ENCODE measurements at places on chromosomes 2 and 18.

- DNase-seq = no peak
Observed at GRCh38 chr2:66457545-66457944, 22.6 kb downstream of the MEIS1 start.

GRCh38 chr18:58862356-58862755 is 2.3 kb upstream of the ZNF532 start:
- DNase-seq = no peak

- no peak for DNase-seq
Observed at GRCh38 chr2:675982-676646, 1.1 kb downstream of the TMEM18 start.

DNA sequence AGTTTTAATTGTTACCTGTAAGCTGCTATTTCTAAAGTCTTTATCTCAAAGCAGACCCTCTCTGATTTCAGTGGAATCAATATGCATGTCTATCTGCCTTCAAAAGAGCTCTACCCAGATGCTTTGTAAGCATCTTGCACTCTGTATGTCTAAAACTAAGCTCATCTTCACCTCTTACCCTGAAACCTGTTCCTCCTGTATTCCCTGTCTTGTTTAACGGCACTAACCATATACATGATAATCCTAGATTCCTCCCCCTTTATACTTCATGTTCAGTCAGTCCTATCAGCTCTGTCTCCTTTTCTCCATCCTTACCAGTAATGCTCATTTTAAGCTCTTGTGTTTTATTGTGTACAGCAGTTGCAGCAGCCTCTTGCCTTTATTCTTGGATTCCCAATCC is 12.8 kb downstream of the ZC3H15 start:
- DNase-seq = no peak

- no peak for DNase-seq
Observed at GRCh38 chr2:209331291-209331844, 92.5 kb upstream of the MAP2 start.

DNA sequence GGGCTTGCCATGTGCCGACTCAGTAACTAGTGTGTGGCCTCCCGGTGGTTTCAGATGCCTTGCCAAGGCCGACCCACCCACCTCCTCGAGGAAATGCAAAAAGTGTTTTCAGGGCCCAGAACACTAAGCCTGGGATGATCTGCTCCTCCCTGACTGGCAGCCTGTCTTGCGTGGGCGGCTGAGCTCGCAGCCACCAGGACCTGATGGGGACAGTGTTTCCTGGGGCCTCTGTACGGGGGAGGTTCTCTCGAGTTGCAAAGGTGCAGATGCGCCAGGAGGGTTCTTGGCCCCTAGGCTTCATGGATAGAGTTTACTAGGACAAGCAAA is 85.2 kb downstream of the GLI2 start:
- no peak for DNase-seq

GRCh38 chr2:106339609-106340008 is 128.6 kb downstream of the RGPD3 start:
- DNase-seq = no peak

DNA sequence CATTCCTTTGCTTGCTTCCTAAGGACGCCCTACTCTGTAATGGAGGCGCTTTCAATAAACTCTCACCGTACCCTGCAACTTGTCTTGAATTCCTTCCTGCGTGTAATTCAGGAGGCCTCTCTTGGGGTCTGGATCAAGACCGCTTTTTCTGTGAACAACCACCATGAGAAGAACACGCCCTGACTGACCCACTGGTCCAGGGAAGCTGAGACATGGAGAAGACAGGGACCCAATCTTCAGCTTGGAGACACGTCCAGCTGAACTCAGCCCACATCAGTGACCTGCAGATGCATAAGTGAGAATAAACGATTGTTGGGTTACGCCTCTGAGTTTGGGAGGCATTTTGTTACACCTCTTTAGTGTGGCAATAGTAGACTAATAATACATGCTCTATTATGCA is 7.8 kb upstream of the NARS1 start:
- DNase-seq = no peak

DNA sequence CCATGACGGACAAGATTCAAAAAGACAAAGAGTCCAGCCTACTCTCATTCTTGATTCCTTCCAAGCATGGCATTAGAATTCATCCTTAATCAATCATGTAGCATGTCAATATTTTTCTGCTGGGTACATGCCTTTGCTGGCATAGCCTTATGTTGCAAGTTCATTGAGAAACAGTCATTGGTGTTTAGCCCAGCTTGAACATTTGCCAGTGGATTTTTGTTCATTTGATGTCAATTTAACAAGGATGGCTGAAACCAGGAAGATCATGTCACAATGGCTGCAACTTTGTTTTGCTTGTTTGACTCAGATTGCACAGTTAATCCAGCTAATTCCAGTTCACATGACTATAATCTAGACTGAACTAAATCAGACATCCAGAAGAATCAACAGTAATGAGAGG is 1132.2 kb downstream of the LRP1B start:
- no peak for DNase-seq

DNA sequence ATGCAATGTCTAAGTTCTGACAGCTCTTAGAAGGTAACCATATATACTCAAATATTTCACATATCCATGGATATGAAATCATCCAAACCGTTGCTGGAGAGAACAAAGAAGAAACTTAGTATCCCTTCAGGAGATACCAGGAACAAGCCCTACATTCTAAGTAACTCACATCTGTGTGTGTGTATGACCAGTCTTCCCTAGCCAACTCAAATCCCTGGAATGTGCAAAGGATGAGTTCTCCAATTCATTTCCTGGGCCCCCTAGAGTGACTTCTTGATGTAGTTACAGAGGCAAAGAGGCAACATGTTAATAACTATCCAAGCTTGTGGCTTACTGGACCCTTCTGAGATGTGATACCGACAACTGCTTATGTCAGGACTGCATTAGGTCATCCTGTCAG is 20.1 kb downstream of the TPGS2 start:
- no peak for DNase-seq

GRCh38 chr18:77210249-77210648 is 39.4 kb upstream of the GALR1 start:
- DNase-seq = no peak

- peak; percentile 69 for DNase-seq
Observed at GRCh38 chr2:27582695-27583389, at the start of gene ZNF512. Gene ZNF512 (plus strand): TSS chr2:27583042. CDS start chr2:27583113, 71 bp downstream.

- DNase-seq = no peak
Observed at GRCh38 chr18:54830260-54830659, 2.0 kb downstream of the RAB27B start.

DNA sequence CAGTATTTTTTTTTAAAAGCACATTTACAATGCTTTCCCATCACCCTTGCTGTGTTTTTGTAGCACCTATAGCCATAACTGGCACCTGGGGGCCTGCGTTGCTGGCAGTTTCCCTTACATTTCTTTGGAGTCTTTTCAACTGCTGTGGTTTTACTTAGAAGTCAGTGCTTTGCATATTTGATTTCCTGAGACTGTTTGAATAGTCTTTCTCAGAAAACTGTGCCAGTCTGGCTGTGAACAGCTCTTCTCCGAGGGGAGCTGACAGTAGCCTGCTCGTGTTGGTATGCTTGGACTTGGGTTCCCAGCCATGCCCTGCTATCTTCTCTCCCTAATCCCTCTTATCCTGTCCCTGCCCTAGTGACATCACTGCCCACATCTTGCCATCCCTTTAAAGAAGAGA is 81.5 kb downstream of the DPP4 start:
- DNase-seq = peak; percentile 17

- peak; percentile 5 for DNase-seq
Observed at GRCh38 chr2:197516393-197516761, 511 bp downstream of the MOB4 start.

DNA sequence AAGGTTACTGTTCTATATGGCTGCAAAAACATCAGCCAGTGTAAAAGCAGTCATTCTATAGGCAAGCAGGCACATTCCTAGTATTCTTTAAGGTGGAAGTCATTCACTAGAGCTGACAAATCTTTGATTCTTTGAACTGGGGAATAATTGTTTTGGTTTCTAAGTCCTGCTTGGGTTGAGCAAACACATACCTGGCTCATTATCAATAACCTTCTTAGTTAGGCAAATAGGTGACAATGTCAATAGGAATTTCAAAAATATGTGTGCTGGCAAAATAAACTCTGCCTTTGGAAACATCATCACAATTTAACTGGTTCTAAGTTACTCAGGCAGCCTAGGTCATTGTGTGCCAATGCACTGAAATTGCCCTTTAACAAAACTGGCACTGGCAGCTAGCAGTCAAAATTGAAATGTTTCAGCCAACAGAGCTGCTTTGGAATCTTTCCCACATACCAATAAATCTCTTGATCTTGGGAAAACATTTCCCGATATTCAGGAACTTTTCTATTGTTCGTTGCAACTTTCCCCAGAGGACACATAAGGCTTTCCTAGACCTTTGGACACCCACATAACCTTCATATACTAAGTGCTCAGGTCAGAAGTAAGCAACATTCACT is 402.0 kb upstream of the MMADHC start:
- no peak for DNase-seq

DNA sequence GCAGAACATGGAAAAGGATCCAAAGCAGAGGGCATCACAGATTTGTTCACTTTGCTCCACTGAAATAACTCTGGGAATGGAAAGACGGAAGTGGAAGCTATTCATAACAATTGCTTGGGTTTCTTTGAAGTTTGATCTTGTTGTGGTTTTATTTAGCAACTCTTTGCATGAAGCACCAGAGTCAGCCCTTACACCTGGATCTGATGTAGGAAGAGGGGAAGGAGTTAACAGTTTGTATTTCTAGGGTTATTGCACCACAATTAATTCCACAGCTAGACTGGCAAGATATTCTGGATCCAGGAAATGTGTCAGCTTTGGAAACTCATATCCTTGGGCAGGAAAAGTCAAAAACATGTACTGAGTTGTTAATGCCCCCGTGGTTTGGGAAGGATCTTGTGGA is 1143.4 kb downstream of the CNTNAP5 start:
- no peak for DNase-seq

DNA sequence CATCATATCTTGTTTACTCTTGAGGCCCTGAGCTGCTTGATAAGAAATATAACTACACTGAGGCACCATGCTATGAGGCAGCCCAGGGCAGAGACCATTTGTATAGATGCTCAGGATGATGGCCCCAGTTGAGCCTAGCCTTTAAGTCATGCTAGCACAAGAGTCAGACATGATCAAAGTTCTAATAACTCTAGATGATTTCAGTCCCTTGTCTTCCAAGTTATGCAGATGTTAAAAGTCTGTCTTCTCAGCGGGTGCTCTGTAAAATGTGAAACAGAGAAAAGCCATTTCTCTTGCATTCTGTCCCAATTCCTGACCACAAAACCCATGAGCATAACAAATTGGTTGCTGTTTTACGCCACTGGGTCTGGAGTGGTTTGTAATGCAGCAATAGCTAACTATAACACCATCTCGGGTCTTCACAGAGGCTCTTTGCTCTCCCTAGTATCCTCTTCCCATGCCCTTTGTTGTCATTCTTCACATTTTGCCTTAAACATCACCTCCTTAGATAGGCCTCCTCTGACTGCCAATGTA is 49.6 kb downstream of the NXPH2 start:
- no peak for DNase-seq
